ENCODE measurements at places on chromosomes 1 and 21. TPM values are rescaled to one million over a fixed set of nuclear protein-coding genes. Genes with fewer than 3 reads are reported as not detected.

Gene RRAGC
- 22.5 TPM for total RNA-seq

Gene AMY2A
- not detected for total RNA-seq

Gene TDRD10
- total RNA-seq, result 0.31 TPM

Gene INAVA
- total RNA-seq, result 35.7 TPM

Gene FMN2
- total RNA-seq, result 0.33 TPM

Gene FGR
- total RNA-seq, result 0.53 TPM

Gene GART
- total RNA-seq, result 85.3 TPM

Gene LPAR3
- 0.99 TPM for total RNA-seq

Gene PPIAL4G
- not detected for total RNA-seq

Gene TSEN15
- total RNA-seq, result 28.7 TPM

Gene MAP3K21
- 6.4 TPM for total RNA-seq

Gene YARS1
- 101 TPM for total RNA-seq

Gene ACTN2
- 2.2 TPM for total RNA-seq

Gene WDTC1
- 41.3 TPM for total RNA-seq

Gene DNAJC11
- total RNA-seq, result 65.1 TPM

Gene FTCD
- 9.6 TPM for total RNA-seq

Gene CD247
- total RNA-seq, result 0.36 TPM

Gene CBR3
- not detected for total RNA-seq

Gene IGSF3
- total RNA-seq, result 59.2 TPM

Gene GSTM1
- 48.8 TPM for total RNA-seq

Measured in mesothelial cell of epicardium (in vitro differentiated cells).